ENCODE measurements at places on chromosomes 7 and 10. TPM values are rescaled to one million over a fixed set of nuclear protein-coding genes. Genes with fewer than 3 reads are reported as not detected.

Gene FOXI2
- total RNA-seq = not detected

- no peak for DNase-seq
Measured at GRCh38 chr7:121545418-121545817, 149.3 kb upstream of the FAM3C start.

- no peak for DNase-seq
Measured at GRCh38 chr10:47029181-47030009, 118.2 kb downstream of the PTPN20 start.

DNA sequence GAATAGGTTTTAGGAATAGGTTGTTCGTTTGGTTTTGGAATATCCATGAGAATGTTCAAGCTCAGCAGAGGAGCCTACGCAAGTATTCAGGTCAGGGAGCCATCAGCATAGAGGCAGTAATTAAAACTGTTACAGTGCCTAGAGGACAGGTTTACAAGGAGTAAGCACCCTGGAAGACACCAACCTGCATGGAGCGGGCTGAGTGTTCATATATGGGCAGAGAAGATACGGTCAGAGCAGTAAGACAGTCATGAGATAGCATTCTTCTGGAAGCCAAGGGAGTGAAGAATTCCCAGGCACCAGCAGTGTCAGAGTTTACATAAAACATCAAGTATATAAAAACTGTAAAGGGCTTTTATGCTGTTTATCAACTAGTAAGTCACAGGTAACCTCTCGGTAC is 96.5 kb downstream of the LRRC4 start:
- no peak for DNase-seq

DNA sequence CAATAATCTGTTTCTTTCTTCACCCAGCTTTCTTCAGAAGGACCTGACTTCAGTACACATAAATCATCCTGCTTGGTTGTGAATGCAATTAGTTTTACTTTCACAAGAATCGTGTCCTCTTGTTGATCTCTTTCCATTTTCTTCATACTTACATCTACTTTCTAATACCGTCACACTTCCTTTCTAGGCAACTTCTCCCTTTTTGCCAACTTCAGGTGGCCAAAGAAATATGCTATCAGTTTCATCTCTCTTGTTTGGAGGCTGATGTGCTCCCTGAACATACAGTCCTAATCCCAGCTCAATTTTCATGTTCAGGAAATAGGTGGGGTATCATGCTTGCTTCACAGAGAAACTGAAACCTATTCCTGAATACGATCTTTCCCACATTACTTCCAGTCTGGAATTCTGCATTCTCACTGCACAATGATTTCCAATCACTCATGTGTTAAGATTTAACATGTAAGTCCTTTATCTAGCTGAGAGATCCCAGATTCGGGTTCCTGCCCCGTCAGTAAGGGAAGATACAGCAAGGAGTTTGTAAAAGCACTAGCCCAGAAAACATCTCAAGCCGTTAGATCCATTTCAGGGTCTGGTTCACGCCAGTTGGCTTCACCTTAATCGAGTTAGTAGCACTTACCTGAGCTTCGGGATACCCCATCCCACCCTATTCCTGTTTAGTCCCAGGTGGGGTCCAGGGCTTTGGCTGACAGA is 994 bp downstream of the SLC25A28 start:
- DNase-seq = no peak

- no peak for DNase-seq
Measured at GRCh38 chr10:680146-680545, 9.3 kb downstream of the DIP2C start.

Gene IFRD1
- total RNA-seq = 146 TPM

- DNase-seq = no peak
Measured at GRCh38 chr10:21402606-21403083, 122.8 kb downstream of the SKIDA1 start.

DNA sequence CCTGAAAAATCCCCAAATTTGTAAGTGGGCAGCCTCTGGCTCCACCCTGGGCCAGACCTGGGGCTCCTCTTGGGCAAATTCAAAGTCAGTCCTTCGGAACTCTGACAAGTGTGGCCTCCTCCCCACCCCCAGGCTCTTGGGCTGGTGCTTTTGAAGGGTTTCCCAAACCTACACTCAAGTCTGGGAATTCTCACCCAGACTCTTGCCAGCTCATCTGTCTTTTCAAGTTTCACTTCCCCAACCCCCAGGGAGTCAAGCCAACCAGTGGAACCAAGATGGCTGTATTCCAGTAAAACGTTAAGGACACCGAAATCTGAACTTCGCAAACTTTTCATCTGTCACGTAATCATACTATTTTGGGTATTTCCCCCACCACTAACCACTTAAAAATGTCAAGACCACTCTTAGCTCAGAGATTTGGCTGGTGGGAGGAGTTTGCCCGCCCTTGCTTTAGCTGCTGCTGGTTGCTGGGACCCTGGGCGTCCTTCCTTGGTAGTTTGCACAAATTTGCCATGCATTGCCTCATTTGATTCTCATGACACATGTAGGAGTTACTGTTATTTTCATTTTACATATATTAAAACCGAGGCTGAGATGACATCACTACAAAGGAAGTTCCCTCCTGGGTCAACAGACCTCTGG is 1.7 kb upstream of the MYO1G start:
- no peak for DNase-seq

Gene CTAGE15
- not detected for total RNA-seq

GRCh38 chr7:93307131-93307660 is 75.0 kb downstream of the VPS50 start:
- no peak for DNase-seq

- no peak for DNase-seq
Measured at GRCh38 chr10:18044976-18045720, 93.4 kb downstream of the SLC39A12 start.

DNA sequence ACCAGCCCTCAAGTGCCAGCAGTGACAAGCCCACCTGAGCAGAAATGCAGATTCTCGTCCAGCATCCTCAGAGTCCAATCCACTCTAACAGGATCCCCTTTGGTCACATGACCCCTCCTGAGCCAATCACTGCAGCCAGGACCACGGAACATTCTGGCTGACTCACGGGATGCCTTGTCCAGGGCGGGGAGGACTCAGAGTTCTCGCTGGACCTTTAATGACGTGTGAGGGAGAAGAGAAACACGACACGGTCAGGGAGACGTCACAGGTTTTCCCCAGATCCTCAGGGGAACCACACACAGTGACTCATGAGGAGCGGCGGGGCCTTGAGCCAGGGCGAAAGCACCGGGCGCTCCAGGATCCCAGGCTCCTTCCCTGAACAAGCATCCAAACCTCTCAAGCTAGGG is 155.7 kb downstream of the PTPRN2 start:
- no peak for DNase-seq

GRCh38 chr7:21076054-21076453 is 289.4 kb upstream of the SP8 start:
- no peak for DNase-seq

DNA sequence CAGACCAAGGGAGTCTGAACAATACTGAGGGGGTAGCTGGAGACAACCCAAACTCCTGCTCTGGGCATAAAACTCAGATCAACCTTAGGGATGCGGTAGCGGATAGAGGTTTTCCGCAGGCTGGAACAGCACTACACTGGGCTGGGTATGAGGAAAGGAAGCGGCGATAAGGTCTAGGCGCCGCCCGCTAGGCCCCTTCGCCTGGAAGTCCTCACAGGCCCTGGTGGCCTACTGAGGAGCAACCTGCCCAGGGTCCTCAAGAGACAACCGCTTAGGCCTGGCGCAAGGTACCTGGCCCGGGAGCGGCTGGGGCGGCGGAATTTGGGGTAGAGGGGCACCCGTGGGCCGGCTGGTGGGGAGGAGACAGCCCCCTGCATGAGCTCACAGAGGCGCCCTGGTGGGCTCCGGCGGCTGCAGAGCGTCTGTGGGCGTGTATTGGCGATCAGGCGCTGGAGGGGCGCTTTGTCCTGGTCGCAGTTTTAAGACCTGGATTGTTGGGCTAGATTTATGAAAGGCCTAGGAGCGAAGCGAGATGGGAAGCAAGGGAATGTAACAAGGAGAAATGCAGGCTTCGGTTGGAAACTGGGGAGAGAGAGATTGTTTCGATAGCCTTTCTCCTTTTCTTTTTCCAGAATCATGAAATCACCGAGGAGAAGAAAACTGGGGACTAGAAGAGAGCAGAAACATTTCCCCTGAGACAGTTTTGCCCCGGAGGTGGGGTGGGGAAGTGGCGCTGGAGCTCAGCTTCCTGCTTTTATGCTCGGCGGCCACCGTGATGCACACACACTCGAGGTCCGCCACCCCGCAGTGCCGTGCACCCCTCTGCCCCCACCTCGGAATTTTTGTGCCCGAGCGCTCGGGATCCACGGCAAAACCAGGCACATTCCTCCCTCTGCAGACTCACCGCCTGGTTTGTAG is 2.4 kb upstream of the NKX2-3 start:
- DNase-seq = no peak

GRCh38 chr10:62900829-62901571 is 84.8 kb upstream of the EGR2 start:
- DNase-seq = no peak

Gene TLX1
- not detected for total RNA-seq

Gene ZNF736
- total RNA-seq = 32.5 TPM

- no peak for DNase-seq
Measured at GRCh38 chr7:102417105-102417504, 16.3 kb upstream of the ORAI2 start.

Gene ZNF804B
- total RNA-seq = not detected

DNA sequence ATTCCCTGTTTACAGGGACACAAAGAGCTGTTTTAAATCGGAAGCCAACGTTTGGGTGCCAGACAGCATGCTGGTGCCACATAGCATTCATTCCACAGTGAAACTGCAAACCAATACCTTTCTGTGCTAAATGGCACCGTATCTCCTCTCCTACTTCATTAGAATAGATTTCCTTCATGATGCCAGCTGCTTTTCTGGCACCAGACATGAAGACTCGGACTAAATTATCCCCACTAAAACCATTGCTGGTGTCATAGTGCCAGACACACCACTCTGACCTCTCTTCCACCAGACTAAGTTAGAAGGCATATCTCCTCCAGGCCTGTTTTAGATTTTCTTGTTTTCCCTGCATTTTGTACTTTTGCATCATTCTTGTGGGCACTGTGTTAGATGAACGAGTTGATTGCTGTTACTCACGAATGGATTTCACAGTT is 155.1 kb downstream of the ETV1 start:
- DNase-seq = no peak

- DNase-seq = no peak
Measured at GRCh38 chr7:108211382-108212201, 81.4 kb upstream of the LAMB4 start.

Measured in breast epithelium (tissue), 4 donors.